ENCODE measurements at places on chromosomes 6 and 20.

DNA sequence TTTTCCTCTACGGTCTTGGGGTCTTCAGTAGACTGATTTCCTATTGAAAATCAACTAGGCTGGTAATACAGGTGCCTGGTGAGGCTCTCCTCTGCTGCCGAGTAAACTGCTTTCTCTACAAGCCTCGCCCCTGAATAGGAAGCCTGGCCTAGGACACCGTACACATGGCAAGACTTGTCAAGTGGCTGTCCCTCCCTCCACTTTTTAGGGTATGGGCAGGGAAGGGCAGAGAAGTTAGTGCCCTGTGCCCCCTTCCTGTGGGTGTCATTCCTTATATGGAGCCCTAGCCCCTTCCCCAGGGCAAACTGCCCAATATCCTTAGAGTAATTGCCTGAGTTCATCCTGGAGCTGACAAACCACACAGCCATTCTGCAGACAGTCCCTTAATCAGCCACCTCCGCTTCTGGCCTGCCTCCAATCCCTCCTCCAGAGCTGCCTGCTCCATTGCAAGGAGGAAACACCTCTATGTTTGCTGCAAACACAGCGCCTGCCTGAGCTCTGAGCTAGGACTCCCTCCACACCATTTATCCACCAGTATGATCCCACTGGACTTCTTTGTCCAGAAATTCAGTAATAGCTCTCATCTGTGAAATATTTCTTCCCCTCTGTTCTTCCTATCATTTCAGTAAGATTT is 93.1 kb downstream of the CHD6 start:
- no peak for DNase-seq

DNA sequence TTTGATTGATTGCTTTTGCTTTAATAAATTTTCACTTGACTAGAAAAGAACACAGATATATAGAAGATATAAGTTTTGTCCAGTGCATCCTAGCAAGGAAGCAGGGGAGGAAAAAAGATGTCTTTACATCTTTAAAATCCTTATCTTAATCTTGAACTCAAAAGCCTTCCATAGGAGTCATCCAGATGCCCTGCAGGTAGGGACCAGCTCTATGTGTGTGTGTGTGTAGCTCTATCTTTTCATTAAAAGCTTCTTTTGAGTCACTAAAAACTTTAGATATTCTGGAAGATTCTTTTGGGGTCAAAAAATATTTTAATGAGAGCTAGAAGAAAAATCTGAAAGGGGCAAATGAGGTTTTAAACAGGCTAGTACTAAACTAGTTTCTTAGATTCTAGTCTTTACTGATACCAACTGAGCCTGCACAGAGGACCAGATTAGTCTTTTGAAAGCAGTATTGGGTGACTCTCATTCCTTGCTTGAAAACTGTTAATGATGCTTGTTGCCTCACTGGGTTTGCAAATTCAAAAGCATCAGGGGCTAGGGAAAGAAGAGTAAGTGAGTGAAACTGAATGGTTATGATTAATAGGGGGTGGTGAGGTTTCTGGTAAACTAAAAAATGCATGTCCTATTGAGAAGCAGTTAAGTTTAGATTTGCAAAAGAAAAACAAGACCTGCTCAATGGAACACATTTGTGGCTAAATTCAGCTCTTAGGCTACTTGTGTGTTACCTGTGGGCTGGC is 40.6 kb upstream of the JAG1 start:
- DNase-seq: no peak

- DNase-seq: no peak
These were observed 219.8 kb upstream of the ARID1B start for GRCh38 chr6:156557251-156557910.

GRCh38 chr6:155128977-155129376 is 133.9 kb downstream of the TIAM2 start:
- no peak for DNase-seq

GRCh38 chr6:144286503-144287393 is 1.6 kb downstream of the UTRN start:
- peak; percentile 5 for DNase-seq

DNA sequence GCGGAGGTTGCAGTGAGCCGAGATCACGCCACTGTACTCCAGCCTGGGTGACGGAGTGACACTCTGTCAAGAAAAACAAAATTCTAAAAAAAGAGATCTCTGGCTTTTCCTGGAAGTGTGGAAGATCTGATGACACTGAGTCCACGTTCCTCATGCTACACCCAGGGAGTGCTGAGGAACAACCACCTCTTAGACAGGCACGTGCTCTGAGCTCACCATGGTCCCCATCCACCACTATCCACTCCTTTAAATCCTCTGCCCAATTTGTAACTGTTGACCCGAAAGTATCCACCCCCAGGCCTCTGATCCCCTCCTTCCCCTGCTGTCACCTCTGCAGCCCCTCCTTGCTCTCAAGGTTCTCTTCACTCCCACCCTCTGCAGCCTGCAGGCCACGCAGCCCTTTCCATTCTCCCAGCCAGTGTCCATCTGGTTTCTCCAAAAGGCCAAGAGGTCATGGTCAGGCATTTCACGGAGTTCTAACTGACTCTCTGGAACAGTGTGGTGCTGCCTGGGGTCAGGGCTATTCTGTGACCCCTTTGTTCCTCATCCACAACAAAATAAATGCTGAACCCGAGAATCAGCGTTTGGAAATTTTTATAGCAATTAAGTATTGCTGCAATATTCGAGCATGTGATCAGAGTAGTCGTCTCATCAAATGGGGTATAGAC is 88.8 kb downstream of the ATP9A start:
- DNase-seq: no peak

DNA sequence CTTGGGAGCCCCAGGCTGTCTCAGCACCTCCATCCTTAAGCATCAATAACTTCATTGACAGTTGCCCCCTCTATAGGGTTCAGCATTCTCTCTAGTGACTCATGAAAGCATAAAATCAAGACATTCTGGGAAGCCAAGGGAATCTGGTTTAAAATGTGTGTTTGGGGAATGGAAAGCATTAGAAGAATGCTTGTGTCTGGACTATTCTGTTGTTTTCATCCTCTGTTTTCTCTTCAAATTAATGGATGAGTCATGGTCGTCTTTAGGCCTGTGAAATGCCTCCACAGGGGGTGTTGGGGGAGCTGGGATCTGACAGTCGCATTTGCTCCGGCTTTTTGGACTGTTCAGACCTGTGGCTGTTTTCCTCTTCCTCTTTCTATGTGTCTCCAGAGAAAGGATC is 279.7 kb downstream of the CDC5L start:
- no peak for DNase-seq

- no peak for DNase-seq
These were observed 5.1 kb downstream of the LAMA5 start for GRCh38 chr20:62361799-62362589.

DNA sequence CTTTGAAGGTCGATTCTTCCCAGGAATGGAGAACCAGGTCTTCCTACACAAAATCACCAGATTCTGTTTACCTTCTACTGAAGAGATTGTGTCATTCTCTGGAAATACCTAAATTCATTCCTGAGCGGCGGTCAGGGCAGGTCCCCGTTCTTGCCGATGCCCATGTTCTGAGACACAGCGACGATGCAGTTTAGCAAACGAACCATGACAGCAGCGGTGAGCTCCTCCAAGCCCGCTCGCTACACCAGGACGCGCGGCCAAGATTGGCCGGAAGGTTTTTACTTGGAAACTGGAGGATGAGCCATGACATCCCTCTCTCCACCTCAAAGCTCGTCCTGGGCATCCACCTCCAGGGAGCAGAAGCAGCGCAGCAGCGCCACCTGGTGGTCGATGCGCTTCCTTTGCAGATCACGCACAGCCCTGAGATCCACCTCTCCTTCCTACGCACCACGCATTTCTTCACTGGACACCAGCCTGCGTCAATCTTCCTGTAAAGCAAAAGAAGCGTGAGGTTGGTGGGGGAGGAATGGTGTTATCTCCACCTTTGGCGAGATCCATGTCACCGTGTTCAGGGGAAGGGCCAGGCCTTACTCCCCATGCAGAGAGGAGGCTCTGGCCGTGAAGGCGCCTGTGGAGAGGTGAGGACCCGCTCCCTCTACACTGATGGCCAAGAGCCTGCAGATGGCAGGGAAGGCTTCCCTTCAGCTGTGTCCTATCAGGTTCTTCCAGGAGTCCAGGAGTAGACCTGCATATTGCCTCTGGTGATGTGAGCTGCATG is 9.9 kb upstream of the HLA-B start:
- DNase-seq: peak; percentile 85

DNA sequence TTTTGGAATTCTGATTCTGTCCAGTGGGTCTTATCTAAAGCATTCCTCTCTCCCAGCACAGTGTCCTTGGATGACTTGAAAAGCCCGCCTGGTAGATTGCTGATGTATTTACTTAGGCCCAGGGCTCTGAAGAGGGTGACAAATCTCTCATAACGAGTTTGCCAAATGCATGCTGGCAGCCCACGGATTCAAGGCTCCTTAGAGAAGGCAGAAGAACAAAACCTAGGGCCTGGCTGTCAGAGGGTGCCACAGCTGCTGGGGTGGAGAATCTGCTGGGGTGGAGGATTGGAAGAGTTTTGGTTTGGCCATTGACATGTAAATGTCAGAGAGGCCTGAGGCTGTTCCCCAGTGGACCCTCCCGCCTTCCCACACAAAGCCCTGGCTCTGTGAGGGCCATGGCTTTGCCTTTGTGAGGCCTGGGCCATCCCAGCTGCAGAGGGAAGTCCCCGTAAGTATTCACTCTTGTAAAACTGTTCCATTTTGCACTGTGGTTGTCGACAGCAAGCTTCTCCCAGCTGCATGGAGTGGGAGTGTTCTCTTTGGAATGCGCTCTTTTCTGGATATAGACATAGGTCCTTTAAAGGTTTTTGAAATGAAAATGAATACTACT is 50.3 kb downstream of the ANKRD6 start:
- DNase-seq: no peak

DNA sequence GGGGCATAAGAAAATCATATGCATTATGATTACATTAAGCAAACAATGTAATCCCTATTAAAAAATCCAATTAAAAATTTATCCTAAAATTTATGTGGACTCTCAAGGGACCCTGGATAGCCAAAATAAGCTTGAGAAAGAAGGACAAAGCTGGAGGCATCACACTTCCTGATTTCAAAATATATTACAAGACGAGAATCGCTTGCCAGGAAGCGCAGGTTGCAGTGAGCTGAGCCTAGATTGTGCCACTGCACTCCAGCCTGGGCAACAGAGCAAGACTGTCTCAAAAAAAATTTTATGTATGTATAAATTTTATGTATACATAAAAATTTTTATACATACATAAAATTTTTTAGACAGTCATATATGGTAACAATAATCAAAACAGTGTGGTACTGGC is 48.5 kb upstream of the GCNT2 start:
- no peak for DNase-seq

- no peak for DNase-seq
These were observed 1.4 kb downstream of the BHLHE23 start for GRCh38 chr20:63005365-63005861.

- no peak for DNase-seq
These were observed 11.1 kb downstream of the NRN1 start for GRCh38 chr6:5995658-5995948.

DNA sequence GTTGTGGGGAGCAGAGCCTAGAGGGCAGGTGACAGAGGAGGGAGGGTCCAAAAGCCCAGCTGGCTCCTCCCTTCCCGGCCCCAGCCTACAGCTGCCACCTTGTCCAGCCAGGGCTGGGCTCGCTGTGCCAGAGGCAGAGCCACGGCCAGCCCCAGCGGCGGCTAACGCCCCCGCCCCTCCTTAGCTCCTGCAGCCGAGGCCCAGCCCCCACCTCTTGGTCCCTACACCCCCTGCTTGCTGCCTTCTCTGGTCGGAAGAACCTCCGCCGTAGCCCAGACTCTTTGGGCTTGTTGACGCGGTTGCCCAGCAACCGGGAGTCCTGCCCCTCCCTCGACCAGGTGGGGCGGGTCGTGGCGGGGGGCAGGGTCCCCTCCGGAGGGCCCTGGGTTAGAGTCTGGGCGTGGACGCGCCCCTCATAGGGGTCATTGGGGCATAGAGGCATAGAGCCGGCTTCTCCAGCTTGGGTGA is 521 bp upstream of the LKAAEAR1 start:
- no peak for DNase-seq

- DNase-seq: no peak
These were observed 126.3 kb downstream of the CARMIL1 start for GRCh38 chr6:25405442-25405841.

DNA sequence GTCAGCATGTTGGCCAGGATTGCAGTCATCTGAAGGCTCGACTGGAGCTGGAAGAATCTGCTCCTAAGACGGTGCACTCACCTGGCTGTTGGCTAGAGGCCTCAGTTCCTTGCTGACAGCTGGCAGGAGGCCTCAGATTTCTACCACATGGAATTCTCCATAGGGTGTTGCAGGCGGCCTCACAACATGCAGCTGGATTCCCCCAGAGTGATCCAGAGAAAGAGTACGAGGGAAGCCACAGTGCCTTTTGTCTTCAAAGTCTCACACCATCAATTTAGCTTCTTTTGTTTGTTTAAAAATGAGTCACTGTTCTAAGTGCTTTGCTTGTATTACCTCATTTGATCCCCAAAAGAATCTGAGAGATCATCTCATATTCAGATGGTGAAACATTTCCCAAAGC is 65.5 kb upstream of the FYN start:
- no peak for DNase-seq

DNA sequence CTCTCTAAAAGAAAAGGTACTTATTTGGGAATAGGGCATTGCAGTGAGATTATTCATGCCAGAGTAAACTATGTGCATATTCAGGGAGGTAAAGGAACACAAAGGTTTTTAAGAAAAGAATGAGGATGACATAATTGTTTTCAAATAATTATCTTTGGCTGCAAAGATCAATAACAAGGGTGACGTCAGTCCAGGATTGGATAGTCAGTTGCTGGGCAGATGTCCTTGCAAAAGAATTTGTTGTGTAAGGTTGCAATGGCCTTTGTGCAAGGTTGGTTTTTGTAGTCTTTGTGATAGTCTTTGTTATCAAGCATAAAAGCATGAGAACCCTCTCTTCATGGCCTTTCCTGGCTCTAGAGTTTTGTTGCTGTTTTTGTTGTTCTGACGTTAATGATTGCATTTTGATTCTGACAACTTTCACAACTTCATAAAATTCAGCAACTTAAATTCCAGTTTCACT is 17.7 kb downstream of the LOC128125822 start:
- no peak for DNase-seq

GRCh38 chr6:41288030-41288753 is 1.7 kb upstream of the TREM1 start:
- DNase-seq: no peak

DNA sequence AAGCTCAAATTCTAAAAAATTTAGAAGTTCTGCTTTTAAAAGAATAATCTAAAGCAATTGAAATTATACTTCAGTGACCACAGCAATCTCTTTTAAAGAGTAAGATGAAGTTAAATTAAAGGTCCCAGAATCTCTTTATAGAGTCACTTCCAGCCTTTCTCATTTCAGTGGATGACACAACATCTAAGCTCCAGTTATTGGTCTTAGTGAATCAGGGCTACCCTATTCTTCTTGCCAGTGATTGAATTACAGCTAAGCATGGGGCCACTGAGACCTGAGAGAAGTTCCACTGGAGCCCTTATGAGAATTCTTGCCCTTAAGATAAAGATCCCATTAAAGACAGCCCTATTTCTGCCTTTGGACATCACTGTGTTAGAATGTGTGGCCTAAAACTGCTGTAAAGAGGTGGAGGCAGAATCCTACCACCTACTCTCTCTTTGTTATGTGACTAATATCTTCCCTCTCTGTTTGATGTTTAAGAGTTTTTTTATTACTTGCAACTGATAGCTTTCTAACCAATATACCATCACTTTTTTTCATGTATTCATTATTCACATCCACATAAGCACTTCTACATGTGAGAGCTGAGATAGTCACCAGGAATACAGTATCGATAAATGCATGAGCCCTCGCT is 128.6 kb downstream of the UNC5CL start:
- no peak for DNase-seq

- peak; percentile 18 for DNase-seq
These were observed 75.4 kb upstream of the TMEM244 start for GRCh38 chr6:129936329-129937165.
